ENCODE measurements at places on chromosomes 12 and 14.

DNA sequence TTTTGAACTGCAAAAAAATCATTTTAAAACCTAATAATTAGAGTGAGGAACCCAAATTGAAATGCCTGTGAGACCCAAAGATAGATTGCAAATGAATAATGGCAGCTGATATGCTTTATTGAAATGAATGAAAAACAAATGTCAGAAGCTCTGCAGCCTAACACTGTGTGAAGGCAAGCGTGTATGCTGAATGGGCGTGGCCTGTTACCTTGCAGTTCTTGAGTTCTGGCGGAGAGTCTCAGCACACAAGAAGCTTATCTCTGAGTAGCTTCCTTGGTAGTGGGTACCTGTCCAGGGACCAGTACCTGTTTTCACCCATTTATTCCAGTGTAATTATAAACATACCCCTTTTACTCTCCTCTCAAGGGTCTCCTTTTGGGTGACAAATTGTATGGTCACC lies 341.2 kb downstream of the NPAS3 start:
- no peak for DNase-seq

DNA sequence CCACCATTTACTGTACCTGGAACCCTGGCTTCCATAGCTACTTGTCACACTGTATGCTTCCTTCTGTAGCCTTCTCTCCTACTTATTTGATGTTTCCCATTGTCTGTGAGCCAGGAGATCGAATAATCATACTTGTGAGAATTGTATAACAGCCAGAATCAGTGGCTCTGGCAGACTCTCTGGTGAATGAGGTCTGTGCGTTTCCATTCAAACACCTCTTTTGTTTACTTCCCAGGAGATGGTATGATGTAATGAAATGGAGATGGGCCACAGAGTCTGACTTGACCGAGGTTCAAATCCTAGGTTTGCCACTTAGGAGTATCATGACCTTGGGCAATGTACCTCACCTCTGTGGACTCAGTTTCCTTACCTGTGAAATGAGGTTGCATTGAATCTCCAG lies 35.7 kb upstream of the CLMN start:
- DNase-seq: no peak

DNA sequence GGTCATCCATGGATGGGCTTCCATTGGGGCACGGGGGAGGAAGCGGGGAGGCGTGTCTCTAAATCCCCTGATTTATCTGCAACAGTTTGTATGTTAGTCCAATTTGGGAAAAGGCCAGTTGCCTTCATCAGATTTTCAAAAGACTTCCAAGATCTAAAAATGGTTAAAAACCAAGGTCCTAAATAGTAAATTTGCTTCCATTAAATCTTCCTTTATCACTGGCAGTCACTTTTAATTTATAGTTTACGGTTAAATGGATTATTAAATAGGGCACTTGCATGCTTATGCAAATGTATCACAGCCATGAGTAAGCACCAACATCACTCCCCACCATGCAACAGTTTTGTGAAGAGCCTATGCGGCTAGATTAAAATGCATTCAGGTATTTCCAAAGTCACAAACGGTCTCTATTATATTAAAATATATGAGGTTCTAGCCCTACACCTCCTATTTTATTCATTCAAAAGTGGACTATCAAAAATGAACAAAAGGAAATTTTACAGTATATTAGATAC lies 108.2 kb upstream of the GPHB5 start:
- no peak for DNase-seq

- no peak for DNase-seq
Measured at GRCh38 chr12:28108599-28108998, 81.7 kb upstream of the CCDC91 start.

- DNase-seq: no peak
Measured at GRCh38 chr12:132619386-132620112, 973 bp downstream of the P2RX2 start.

GRCh38 chr12:97530245-97530644 lies 67.6 kb downstream of the RMST start:
- no peak for DNase-seq

DNA sequence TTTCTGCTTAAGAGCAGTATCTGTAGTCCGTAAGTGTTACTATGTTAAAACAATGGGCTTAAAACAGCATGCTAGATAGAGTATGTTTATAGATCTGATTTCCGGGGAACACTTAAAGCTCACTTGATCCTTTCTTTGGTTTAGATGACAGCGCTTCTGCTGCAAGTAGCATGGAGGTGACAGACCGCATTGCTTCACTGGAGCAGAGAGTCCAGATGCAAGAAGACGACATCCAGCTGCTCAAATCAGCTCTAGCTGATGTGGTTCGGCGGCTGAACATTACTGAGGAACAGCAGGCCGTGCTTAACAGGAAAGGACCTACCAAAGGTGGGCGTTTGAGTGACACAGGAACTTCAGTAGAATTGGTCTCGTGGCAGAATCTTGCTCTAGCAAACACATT lies 57.5 kb downstream of the EML1 start:
- DNase-seq: no peak

DNA sequence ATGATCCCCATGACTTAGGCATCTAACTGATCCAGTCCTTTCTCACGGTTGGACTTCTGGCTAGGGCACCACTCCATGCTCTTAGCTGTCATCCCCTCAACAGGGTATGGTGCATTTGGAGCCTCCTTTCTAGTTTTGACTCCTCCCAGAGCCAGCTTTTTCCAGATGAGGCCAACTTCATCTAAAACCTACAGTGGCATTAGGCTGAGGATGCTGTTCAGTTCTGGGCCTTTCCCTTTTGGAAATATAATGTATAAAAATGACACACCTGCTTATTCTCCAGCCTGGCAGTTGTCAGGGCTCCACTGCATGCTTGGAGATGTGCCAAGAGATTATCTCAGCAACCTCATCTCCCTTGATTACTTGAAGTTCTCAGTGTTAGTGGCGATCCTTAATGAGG lies 239.7 kb downstream of the EMP1 start:
- no peak for DNase-seq

DNA sequence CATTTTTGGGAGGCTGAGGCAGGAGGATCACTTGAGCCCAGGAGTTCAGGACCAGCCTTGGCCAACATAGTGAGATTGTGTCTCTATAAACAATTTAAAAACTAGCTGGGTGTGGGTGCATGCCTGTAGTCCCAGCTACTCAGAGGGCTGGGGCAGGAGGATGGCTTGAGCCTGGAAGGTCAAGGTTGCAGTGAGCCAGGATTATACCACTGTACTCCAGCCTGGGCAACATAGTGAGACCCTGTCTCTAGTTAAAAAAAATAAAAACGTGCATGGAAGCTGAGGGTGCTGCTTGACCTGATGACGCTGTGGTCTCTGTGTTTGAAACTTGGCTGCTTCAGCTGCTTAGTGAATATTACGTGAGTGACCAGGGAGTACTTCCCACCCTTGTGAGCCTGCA lies 89.7 kb downstream of the PPP2R5C start:
- no peak for DNase-seq

DNA sequence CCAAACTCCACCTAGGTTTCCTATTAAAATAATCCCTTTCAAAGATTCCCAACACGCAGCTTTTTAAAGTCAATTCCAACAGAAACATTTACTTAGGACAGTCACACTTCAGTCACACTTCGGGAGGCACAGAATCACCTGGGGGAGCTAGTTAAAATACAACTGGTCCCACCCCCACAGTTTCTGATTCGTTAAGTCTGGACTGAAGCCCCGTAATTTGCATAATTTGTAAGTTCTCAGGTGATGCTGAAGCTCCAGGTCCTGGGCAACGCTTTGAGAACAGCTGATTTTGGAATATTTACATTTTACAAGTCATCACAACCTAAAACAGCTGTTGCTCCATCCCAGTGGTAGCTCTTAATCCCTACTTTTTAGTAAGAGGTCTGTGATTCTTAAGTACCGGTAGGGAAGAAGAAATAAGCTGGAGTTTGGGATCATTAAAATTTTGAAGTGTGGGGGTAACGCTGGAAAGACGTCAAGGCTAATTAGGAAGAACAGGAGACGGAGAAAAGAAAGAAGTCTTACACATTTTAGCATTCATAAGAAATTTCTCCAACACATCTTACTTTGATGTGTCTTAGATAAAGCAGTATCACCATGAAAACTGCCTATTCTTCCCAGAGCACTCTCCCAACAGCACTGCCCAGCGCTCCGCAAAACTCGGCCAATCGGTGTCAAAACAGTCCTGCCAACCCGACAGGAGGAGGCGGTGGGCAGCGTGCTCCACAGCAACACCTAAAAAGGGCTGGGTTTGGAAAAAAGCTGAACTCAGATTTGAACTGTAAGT lies 1.1 kb downstream of the IPO8 start:
- no peak for DNase-seq

DNA sequence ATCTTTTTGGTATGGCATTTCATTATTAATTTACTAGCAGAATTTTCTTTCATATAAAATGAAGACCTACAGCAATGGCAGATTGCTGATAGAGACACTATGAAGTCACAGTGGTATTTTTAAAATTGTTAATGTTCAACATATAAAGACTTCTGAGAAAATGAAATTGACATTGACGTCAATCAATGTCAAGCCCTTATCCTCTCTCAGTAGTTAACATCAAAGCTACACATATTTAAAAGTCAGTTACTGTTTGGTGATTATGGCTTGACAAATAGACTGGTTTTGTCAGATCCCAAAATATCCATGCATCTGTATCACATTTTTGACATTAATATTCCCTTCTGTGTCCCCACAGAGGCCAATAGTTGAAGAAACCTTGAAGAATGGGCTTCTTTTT lies 1069.1 kb upstream of the SEL1L start:
- DNase-seq: no peak

GRCh38 chr14:20855652-20856291 lies 35.4 kb upstream of the RNASE3 start:
- no peak for DNase-seq

DNA sequence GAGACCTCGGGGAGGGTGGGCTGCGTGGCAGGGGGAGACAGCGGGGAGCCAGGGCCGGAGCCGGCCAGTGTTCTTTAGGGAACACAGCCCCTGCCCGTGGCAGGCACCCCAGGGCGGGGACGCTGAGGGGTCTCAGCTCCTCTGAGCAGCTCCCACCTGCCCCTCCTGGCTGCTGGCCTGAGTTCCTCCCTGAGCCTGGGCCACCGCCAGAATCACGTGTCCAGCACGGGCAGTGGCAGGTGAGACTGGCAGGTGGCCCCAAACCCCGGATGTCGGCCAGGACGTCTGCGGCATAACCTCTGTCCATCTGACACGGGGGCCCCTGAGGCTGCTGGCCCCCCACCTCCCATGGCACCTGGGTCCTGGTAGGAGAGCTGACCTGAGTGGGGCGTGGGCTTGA lies 25.1 kb downstream of the NOC4L start:
- no peak for DNase-seq

- DNase-seq: no peak
Measured at GRCh38 chr12:69583203-69583602, 2.1 kb upstream of the CCT2 start.

DNA sequence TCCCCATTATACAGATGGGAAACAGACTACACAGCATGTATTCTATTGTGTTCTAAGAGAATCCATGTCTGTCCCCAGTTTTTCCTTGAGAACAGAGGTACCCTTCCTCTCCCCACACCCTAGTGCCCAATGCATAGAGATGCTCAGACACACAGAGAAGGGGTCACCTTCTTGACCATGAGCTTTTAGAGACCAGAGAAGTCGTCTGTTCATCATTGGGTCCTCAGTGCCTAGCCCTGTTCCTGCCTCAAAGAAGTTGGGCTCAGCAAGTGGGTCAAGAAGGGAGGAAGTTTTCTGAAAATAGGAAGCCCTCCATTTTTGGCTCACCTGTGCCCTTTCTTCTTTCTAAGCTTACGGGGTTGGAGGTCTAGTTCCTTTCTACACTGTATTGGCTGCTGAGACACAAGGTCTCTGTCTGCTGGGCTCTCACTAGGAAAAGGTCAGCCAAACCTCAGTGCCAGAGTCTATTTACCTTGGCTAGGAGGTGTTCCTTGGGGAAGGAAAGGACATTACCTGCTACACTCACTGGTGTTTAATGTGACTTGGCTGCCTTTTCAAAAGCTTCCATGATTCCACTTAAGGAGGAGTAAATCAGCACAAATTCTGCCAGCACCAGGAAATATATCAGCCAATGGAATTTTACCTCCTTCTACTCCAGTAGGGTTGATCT lies 198.5 kb upstream of the PWP1 start:
- no peak for DNase-seq

DNA sequence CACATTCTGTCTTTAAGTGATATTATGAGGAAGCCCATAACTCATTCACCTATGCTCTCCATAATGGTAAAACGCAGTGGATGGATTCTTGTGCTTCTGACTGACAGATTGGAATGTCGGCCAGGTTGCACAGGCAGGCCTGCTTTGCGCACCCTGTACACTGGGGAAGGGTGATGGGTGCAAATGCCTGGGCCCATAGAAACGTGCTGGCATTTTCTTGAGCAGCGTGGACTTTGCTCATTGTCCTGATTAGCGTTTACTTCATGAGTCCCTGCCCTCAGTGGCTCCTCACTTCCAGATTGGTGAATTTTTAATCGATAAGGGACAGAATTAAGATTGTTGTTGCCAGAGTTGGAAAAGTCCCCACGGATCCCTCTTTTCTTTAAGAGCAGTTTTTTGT lies 80.9 kb upstream of the TRAF3 start:
- no peak for DNase-seq

GRCh38 chr12:51922762-51923505 lies 15.6 kb downstream of the ACVRL1 start:
- no peak for DNase-seq

- no peak for DNase-seq
Measured at GRCh38 chr14:102442241-102443211, 67.0 kb downstream of the ANKRD9 start.

DNA sequence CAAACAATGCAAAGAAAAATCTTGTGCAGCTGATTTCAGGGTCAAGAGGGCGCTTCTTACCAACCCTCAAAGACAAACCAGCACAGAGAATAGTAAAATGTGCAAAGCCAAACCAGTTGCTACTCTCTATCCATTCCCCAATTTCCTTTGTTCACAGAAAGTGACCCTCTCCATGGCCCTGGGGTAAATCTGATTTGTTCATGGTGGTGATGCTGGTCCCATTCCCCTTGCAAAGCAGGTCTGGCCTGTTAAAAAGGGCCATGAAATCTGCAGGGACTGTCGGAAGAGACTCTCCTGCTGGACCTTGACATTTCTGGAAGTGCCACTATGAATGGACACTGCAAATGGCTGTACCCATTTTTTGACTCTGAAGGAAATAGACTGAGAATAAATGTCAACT lies 113.5 kb downstream of the HMGA2 start:
- DNase-seq: no peak

- no peak for DNase-seq
Measured at GRCh38 chr14:75343911-75344310, 65.3 kb downstream of the FOS start.

- no peak for DNase-seq
Measured at GRCh38 chr14:22887990-22888378, 5.0 kb downstream of the REM2 start.

DNA sequence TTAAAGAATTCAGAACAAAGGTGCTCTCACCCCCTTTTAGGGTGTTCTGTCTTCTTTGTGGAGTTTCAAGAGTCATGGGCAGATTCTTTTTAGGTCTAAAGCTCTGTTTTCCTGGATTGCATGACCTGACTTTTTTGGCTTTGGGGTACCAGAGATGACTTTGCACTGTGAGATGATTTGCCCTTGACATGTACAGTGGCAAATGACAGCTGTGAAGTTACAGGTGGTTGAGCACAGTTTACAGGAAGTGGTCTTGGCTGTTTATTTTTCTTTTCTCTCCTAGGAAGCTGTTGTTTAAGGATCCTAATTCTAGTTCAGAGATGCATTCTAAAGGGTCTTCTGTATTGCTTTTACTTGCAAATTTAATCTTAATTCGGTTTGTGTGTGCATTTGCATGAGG lies 83.8 kb upstream of the METAP2 start:
- DNase-seq: no peak
